ENCODE measurements at places on chromosomes 5 and 9. TPM values are rescaled to one million over a fixed set of nuclear protein-coding genes. Genes with fewer than 3 reads are reported as not detected.

Gene FRMPD1
- 0.15 TPM for total RNA-seq

Gene MYOZ3
- total RNA-seq: 0.61 TPM

Gene SPINK13
- total RNA-seq: not detected

Gene SLC45A2
- not detected for total RNA-seq

Gene BHMT
- 0.26 TPM for total RNA-seq

Gene C5
- total RNA-seq: 7.1 TPM

Gene CSF1R
- total RNA-seq: 27.0 TPM

Gene MAMDC4
- 4.3 TPM for total RNA-seq

Gene PCDHB13
- 2.1 TPM for total RNA-seq

Gene SOX30
- not detected for total RNA-seq

Gene PHF19
- total RNA-seq: 28.3 TPM

Gene PKD2L2
- total RNA-seq: not detected

Gene WDR31
- 3.2 TPM for total RNA-seq

Gene FSD1L
- total RNA-seq: 7.6 TPM

Gene TRIM52
- 15.1 TPM for total RNA-seq

Gene ASS1
- 55.9 TPM for total RNA-seq

Gene PROB1
- 0.98 TPM for total RNA-seq

Gene PGM5
- total RNA-seq: 19.1 TPM

Gene NIPAL4
- 0.06 TPM for total RNA-seq

Gene PRELID2
- 13.7 TPM for total RNA-seq

Gene SLC34A3
- not detected for total RNA-seq

Gene AFAP1L1
- 20.6 TPM for total RNA-seq

Gene PCDHB7
- total RNA-seq: 2.4 TPM

Gene GNA14
- 14.8 TPM for total RNA-seq

Gene CAMK4
- total RNA-seq: 2.2 TPM

Gene HACD4
- 17.7 TPM for total RNA-seq

Gene FLT4
- 17.2 TPM for total RNA-seq

Gene INSYN2B
- total RNA-seq: not detected

Gene FBLL1
- 3.1 TPM for total RNA-seq

Gene SEMA6A
- 18.8 TPM for total RNA-seq

Gene PPP6C
- 42.5 TPM for total RNA-seq

Gene KIAA0825
- total RNA-seq: 5.8 TPM

Gene DMRT3
- total RNA-seq: not detected

Gene HTR4
- total RNA-seq: not detected

Gene SLC26A2
- 17.8 TPM for total RNA-seq

Gene FCN2
- not detected for total RNA-seq
